Pancreas (tissue), 10 donors: ENCODE measurements at places on chromosomes 2 and 18. TPM values are rescaled to one million over a fixed set of nuclear protein-coding genes. Genes with fewer than 3 reads are reported as not detected.

ZC3H6 gene
- total RNA-seq, result 5.4 TPM

- no peak for DNase-seq
Measured at GRCh38 chr18:7626922-7627440, 59.9 kb downstream of the PTPRM start.

DNA sequence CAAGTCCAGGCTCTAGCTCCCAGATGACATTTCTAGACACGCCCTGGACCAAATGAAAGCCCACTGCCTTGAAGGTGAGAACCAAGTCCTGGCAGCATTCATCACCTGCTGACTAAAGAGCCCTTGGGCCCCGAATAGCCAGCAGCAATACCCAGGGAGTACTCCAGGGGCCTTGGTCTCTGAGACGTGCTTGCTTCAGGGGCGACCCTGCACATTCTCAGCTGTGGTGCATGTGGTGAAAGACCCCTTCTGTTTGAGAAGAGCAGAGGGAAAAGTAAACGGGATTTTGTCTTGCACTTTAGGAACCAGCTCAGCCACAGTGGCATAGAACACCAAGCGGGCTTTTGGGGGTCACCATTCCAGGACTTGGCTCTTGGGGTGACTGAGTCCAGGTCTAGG lies 260.5 kb upstream of the MYT1L start:
- no peak for DNase-seq

GRCh38 chr2:105814291-105814940 lies 69.7 kb downstream of the NCK2 start:
- DNase-seq, result no peak

- DNase-seq, result no peak
Measured at GRCh38 chr2:50754514-50754913, 277.4 kb downstream of the NRXN1 start.

- no peak for DNase-seq
Measured at GRCh38 chr18:80213182-80213581, 34.1 kb downstream of the PARD6G start.

DNA sequence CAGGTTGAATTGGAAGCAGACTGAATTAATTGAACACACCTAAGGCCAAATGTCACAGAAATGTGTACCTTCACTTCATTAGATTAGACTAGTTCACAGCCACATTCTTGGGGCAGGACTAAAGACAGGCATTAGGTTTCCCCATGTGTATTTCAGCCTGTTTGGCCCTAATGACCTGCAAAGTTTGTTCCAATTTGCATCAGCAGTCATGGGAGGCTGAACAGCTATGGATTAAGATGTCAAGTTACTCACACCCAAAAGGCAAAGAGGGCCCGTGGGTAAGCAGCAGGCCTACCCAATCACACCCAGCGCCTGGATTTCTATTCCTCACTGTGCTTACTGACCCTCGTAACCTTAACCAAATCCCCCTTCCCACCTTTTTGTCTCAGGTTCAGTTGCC lies 99.6 kb upstream of the RIOK3 start:
- no peak for DNase-seq

POMC gene
- 2.4 TPM for total RNA-seq

ACAA2 gene
- 22.3 TPM for total RNA-seq
